Activated CD4-positive, alpha-beta T cell treated with anti-CD3 and anti-CD28 coated beads, Interleukin-2, amount 10 ng/mL, durations not matched to agents 7 days and 5 days (primary cell): ENCODE measurements at places on chromosomes 7 and 10.

GRCh38 chr7:50206453-50207250 lies 97.9 kb upstream of the IKZF1 start:
- peak; percentile 78 for DNase-seq

- no peak for DNase-seq
Measured at GRCh38 chr10:120761951-120762350, 89.2 kb upstream of the WDR11 start.

DNA sequence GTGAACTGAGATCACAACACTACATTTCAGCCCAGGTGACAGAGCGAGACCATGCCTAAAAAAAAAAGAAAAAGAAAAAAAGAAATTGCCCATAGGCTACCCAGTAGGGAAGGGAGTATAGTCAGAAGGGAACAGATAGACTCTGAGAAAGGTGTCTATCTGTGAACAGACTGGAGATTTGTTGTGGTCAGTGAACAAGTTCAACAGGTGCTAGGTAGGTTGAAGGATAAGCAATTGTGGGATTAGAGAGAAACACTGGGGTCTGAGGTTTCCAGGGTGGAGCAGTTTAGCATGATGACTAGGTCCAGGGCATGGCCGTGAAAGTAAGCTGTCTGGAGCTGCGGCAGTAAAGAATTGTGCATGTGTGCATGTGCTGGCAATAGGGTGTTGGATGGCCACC lies 6.9 kb downstream of the LRGUK start:
- no peak for DNase-seq

DNA sequence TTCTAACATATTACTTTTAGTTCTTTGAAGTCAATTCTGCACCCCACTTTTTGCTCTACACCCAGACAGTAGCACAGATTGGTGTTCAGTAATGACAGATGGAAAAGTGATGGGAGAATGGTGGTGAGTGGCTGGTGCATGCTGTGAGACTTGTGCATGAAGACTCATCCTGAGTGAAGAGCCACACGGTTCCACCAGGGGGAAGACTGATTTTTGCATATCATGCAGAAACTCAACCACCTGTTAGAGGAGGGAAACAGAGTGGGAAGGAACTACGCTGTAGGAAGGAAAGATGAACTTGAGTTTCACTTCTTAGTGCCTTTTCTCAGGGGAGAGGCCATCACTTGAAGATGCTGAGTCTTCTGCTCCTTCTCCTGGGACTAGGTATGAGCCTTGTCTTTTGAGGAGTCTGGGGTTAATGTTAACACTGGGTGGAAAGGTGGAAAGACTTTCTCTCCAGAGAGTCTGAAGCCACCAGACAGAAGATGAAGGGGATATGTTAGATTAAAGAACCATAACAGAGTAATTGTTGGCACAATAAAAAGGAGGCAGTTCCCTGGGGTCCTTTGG lies 9.3 kb upstream of the PRSS1 start:
- DNase-seq = no peak

DNA sequence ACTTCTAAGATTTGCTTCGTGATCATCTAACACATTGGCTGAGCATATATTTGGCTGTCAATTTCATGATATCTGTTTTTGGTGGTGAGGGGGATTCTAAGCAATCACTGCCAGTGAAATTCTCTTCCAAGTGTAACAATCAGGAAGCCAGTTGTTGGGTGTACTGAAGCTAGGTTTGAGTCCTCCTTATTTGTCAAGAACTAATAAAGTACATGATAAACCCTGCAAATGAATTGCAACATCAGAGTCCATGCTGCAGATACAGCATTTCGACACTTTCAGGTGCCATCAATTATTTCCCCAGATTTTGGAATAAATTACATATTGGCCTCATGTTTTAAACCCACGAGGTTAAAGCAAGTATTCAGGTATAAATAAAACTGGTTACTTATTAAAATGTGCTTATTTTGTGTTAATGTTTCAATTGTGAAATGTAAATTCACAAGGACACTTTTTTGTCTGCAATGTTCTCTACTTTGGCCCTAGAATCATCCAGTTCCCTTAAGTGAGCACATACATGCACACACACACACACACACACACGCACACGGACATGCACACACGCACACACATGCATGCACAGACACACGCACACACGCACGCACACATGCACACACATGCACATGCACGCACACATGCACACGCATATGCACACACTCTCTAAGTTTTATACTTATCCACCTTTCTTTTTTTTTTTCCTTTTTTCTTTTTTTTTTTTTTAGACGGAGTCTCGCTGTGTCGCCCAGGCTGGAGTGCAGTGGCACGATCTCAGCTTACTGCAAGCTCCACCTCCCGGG lies 510.2 kb upstream of the KLF6 start:
- no peak for DNase-seq

DNA sequence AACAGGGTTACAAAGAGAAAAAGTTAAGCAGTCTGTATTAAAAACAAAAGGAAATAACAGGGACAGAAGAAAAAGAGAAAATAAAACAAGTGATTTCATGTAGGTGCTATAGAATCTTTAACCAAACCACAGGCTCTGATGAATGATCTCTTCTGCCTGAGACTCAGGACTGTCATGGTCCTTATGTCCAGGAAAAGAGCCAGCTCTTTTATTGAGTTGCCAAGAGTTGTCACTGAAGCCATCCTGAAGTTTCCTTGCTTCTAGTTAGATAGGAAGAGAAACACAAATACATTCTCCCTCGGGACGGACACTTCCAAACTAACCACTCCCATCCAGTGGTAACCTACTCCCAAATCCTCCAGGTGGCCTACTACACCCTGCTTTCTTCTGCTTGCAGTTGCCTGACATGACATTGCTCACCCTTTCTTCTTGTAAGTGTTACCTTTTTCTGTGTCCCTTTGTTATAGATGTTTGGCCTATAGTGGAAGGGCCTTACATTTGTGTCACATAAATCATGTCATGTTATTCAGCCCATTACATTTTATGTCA lies 346.7 kb downstream of the NRG3 start:
- no peak for DNase-seq

GRCh38 chr7:126557271-126557670 lies 695.5 kb downstream of the GRM8 start:
- DNase-seq = no peak

GRCh38 chr10:73785721-73786511 lies 510 bp downstream of the ZSWIM8 start:
- peak; percentile 58 for DNase-seq

DNA sequence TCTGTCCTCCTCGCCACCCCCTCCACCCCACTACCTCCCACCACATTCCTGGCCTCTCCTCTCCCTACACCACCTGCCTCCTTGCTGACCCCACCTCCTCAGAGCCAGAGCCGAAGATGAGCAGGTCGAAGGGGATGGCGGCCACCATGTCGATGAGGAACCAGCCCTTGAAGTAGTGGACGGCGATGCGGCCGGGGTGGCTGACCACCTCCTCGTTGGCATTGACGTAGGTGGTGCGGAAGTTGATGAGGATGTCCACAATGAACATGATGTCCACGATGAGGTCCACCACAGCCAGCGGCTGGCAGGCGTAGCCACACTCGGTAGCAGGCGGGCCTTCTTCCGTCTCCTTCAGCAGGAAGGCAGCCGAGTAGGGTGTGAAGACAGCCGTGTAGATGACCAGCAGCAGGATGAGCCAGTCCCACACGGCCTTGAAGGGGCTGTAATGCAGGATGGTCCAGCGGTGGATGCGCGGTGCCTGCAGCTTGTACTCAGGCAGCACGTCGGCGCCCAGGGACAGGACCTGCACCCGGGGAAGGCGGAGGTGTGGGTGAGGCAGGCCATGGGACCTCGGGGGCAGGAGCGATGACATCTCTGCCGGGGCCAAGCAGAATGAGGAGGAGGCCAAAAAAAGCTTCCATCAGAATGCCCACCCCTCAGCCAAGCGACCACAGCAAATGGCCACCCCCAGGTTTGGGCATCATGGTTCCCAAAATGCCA lies 25.6 kb downstream of the KCNH2 start:
- DNase-seq = no peak

DNA sequence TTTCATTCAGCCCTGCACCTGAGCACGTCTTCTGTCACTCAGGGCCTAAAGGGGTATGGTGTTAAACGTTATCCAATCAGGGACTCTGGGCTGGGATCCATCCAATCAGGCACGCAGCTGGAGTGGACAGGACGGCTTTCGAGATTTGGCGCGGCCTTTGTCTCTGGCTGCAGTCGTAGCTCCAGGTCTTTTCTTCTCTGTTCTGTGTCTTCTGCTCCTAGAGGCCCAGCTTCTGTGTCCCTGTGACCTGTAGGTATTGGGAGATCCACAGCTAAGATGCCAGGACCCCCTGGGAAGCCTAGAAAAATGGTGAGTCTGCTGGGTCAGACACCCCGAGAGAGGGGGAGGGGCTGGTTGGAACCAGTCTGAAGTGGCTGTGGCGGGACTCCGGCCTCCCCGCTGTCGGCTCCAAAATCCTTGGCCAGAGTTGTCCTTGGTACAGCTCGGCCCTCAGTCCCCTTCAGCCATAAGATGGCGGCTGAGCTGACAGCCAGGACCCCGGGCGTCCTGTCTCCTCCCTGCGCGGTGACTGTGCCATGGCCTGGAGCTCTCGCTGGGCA lies 11.7 kb upstream of the ZNF680 start:
- no peak for DNase-seq

GRCh38 chr10:132556994-132557441 lies 19.4 kb downstream of the INPP5A start:
- no peak for DNase-seq

GRCh38 chr7:101126651-101127459 lies at the start of gene SERPINE1:
TSS of gene SERPINE1 (plus strand) at chr7:101127104. CDS start at chr7:101128394, 1,290 bp downstream.
- DNase-seq = peak; percentile 73

DNA sequence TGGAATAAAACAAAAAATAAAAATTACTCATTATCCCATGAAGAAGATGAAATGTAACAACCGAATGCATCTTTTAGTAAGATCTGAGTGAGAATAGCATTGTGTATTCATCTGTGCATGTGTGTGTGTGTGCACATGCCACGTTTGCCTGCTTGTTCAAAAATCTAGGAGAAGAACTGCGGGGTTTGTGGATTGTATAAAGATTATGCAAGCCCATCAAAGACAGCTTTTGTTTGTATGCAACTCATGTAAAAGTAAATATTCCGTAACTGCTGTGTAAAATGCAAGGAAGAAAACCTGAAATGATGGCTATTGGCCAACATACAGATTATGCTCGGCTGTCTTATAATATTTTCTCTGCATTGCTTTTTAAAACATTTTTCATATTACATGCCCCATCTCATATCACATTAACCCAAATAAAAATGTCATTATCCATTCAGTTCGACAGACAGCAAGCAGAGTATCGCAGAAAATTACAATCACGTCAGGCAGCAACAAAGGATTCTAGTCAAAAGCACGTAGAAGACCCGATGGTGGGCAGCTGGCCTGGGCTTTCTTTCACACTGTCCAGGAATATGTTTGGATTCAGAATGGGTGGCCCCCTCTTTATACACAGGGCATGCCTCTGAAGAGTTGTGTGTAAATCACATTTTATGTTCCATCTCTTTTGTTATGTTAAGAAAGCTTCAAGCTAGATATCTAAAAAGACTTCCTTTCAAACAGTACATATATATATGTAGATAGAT lies 114.0 kb downstream of the PARP12 start:
- DNase-seq = no peak

GRCh38 chr7:129368389-129368986 lies 65.7 kb upstream of the STRIP2 start:
- no peak for DNase-seq

DNA sequence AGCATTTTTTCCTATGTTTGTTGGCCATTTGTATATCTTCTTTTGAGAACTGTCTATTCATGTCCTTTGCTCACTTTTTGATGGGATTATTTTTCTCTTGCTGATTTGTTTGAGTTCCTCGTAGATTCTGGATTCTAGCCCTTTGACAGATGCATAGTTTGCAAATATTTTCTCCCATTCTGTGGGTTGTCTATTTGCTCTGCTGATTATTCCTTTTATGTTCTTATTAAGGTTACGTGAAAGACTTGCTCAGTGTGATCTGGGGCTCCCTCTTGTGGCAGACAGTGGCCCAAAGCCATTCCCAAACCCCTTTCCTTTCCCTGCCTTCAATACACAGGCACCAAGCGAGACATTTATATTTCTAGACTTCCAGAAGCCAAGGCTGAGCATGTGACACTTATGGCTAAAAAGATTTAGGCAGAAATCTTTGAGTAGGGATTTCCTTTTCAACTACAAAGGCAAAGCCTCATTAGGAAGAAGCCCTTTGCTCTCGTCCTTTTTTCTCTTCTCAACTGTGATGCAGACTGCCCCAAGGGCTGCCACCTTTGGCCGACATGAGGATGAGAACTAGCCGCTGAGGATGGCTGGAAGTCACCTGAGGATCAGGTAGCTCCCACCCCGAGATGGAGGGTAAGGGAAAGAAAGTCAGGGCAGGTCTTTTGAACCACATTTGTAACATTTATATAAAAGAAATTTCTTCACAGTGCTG lies 23.6 kb downstream of the ST8SIA6 start:
- peak; percentile 69 for DNase-seq

GRCh38 chr7:109003742-109004141 lies 434.1 kb downstream of the DNAJB9 start:
- DNase-seq = no peak

DNA sequence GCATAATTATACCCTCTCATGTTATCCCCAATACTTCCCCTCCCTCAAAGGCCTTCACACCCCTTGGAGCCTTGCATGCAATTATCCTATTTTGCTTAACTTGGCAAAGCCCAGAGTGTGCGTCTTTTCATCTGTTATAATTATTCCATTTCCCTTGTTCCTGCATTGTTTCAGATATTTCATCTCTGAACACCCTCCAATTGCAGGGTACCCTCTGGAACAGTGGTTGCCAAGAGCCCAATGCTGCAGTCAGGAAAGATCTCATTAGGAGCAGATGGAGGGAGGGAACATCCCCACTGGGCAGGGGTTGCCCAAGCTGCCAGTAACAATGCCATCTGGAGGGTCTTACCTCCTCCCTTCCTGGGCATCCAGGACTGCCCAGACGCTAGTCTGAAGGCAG lies 18.4 kb upstream of the GOLGA7B start:
- no peak for DNase-seq

DNA sequence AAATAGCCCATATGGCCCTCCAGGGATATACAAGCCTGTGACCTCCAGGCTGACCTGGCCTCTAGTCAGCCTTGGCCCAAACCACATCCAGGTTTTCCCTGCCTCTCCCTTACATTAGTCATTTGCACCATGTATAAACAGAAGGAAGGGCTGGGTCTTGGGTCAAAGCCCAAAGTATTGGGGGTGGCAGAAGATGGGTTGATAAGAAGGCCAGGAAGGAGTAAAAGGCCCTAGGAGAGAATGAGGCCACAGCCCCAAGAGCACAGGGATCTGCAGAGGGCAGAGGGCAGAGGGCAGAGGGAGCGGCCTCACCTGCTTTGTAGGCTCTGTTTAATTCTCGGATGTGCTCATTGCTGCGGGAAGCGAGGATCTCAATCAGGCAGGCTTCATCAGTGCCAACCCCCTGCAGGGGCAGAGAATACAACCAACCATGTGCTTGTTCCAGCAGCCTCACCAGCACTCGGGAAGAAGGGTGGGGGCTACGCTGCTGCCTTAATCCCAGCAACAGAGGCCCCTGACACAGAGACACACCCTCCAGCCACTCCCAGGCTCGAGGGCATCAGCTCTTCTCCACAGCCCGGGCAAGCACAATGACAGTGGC lies 31.3 kb downstream of the PLAC9 start:
- no peak for DNase-seq

DNA sequence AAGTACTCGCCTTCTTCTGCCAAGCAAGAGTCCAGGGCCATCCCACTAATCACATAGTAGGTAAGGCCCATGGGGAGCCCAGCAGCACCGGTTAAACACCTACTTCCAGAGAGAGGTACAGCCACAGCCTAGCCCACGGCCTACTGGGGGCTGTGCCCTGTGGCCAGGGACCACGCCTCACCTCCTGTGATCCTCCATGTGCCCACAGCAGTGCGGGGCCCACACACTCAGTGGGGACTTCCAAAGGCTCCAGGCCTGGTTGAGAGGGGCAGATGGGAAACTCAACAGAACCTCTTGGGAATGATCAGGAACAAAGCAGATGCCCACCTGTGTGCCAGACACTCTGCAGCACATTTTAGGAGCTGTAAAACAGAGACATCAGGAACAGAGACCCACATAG lies 19.7 kb downstream of the AFAP1L2 start:
- DNase-seq = no peak
